ENCODE measurements at places on chromosomes 7 and 10.

- DNase-seq = no peak
Measured at GRCh38 chr7:90216771-90217170, 5.2 kb downstream of the STEAP2 start.

DNA sequence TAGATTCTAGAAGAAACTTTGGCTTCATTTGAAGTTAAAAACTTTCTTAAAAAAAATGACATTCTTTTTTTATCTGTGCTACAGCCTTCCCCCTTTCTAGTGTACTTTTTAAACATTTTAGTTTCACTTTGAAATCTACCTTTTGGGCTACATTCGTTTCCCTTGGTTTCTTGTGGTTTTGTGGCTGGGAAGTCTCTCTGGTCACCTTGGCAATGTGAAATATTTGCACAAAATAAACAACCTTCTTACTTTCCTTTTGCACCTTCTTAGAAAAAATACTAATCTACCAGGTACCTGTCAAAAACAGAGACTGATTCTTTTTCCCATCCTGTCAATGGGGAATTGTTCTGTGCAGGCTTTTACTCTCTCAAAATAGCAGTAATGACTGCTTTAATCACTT lies 350.2 kb downstream of the GATA3 start:
- no peak for DNase-seq

DNA sequence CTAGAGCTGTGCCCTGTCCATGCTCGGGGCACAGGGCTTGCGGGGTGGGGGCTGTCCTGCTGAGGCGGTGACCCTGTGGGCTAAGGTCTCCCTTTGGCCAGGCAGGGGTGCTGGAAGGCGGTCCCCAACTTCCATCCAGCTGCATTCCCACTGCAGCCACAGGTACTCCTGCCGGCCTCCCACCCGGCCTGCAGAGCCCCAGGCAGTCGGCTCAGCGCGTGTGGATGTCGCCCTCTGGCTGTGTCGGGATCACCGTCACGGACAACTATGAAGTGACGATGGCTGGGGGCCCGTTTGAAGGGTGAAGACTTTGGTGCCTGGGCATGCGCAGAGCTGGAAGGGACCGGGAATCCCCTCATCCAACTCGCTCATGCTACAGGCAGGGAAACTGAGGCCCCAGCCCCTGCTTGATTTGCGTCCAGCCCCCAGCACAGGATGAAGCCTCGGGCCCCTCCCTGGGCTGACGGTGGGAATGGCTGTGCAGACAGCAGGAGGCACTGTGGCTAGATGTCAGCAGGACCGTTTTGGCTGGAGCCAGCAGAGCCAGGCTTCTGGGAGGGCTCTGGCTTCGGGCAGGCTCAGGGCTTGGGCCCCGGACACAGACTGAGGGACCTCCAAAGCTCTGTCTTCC lies 2.3 kb upstream of the TMEM184A start:
- DNase-seq = no peak

GRCh38 chr7:129498021-129498420 lies 4.3 kb upstream of the SMKR1 start:
- DNase-seq = no peak

GRCh38 chr10:34826857-34827766 lies 12.0 kb upstream of the PARD3 start:
- DNase-seq = no peak

- no peak for DNase-seq
Measured at GRCh38 chr10:48652344-48652743, 32.3 kb upstream of the WDFY4 start.

GRCh38 chr10:69826094-69826493 lies 24.4 kb downstream of the COL13A1 start:
- DNase-seq = no peak

DNA sequence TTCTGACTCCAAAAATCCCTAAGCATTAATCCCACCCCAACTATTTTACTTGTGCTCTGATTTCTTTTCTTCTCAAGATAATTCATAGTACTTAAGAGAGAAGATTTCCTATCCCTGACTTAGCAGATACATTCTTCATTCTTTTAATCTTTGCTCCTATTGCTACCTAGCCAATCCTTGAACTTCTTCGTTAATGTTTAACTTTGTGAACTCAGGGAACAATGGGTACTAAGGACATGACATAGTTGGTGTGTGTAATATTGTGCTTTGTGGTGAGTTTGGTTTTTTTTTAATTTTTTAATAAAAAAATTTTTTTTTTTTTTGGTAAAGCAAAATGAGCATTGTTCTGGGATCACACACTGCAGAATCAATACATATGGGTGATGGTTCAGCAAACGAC lies 166.2 kb downstream of the CHCHD3 start:
- DNase-seq = no peak

DNA sequence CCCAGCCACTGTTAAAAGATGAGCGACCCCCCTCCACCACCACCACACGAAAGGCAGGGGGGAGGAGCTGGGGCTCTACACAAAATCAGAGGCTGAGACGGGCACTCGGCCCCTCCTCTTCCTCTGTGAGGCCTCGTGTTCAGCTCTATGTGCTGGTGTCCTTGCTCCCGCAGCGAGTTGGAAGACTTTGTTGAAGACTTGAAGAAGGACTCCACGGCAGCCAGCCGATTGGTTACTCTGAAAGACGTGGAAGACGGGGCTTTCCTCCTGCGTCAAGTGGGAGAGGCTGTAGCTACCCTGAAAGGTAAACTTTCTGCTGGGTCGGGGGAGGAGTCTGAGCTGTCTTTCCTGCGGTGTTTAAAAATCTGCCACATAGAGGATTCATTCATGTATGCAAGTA lies 203.7 kb downstream of the ARHGAP21 start:
- DNase-seq = no peak

- DNase-seq = no peak
Measured at GRCh38 chr10:70274643-70275042, 9.2 kb downstream of the NPFFR1 start.

GRCh38 chr10:24643679-24644209 lies 79.9 kb downstream of the ARHGAP21 start:
- DNase-seq = no peak

DNA sequence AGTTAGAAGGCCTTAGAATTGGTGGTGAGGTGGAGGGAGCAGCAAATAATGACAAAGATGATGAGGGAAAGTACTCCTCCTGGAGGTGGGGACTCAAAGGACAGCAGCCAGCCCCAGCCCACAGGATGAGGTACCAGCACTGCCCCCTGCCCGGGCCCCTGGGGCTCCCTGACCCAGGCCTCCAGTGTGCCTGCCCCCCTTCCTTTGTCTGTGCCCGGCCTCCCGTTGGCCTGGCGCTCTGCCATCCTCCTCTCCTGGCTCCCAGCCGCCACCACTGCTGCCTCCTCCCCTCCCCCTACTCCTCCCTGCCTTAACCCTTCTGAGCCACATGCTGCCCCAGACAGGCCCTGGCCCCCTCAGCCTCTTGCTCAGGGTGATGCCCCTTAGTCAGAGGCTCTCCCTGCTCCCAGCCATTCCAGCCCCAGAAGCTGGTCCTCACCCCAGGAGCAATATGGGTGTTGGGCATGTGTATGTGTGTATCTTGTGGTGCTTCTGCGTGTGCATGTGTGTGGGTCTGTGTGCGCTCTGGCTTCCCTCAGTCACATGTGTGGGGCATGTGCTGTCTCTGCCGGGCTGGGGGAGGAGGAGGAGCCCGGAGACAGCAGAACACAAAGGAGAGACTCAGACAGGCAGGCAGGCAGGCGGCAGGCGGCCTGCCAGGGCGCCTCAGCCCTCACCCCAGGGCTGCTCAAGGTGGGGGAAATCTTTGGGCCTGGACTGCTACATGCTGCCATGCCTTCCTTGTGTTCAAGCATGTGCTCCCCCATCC lies 2.6 kb downstream of the LDB1 start:
- DNase-seq = no peak

DNA sequence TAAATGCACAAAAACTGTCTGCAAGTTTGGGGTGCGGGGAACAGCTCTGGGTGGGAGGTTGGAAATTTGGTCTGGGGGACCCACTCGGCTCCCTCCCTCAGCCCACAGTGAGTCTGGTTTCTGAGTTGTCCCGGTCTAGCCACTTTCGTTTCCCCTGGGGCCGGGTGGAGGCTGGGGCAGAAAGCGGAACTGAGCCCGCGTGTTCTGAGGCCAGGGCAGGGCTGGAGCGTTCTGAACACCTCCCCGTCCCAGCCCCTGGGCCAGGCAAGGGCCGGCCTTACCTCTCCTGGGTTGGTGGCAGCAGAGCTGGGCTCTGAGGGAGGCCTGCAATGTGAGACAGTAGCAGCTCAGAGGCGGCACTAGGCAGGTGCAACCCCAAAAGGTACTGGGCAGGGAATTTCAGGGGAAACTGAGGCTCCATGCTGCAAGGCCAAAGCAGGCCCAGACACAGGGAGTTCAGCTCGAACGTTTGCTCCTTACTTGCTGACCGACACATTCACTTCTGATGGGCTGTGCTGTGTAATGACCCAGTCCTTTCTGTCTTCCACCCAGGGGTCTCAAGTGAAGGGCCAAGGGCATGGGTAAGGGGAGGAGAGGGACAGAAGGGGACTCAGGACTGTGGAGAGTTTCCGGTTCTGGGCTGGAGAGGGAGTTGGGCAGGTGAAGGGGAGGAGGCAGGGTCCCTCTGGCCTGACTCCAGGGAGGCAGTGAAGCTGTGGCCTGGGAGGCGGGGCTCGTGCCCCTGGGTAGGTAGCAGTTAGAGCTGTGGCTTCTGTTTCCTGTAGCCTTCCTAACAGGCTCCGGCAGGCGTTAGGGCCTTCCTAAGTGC lies 3.0 kb downstream of the IRF5 start:
- no peak for DNase-seq

DNA sequence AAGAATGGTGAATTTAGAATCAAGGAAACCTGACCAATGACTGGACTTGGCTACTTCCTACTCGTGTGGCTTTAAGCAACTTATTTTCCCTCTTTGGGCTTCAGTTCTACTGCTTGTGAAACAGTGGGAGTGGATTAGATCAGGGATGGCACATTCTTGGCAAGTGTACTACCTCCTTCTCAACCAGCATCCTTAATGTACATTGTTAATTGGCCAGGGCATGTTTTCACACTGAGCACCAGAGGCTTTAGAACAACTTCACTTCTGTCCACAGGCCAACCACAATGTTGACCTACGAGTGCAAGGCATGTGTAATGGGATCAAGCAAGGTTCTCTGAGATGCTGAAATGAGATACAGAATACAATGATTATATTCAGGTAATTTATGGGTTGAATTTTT lies 315.3 kb downstream of the ADRA2A start:
- DNase-seq = no peak

- no peak for DNase-seq
Measured at GRCh38 chr10:34644224-34644623, 170.9 kb downstream of the PARD3 start.

GRCh38 chr10:127148933-127149220 lies 47.5 kb downstream of the INSYN2A start:
- DNase-seq = peak; percentile 64

DNA sequence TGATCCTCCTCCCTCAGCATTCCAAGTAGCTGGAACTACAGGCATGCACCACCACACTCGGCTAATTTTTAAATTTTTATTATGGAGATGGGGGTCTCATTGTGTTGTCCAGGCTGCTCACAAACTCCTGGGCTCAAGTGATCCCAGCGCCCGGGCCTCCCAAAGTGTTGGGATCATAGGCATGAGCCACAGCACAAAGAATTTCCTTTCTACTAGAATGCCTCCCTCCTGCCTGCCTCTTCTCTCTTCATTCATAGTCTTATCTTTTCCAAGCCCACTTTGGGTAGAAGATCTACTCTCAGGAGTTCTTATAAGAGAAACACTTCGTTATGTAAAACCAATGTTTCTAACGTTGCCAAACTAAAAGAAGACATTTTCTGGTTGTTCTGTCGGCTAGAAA lies 144.1 kb downstream of the LRRC4 start:
- no peak for DNase-seq

DNA sequence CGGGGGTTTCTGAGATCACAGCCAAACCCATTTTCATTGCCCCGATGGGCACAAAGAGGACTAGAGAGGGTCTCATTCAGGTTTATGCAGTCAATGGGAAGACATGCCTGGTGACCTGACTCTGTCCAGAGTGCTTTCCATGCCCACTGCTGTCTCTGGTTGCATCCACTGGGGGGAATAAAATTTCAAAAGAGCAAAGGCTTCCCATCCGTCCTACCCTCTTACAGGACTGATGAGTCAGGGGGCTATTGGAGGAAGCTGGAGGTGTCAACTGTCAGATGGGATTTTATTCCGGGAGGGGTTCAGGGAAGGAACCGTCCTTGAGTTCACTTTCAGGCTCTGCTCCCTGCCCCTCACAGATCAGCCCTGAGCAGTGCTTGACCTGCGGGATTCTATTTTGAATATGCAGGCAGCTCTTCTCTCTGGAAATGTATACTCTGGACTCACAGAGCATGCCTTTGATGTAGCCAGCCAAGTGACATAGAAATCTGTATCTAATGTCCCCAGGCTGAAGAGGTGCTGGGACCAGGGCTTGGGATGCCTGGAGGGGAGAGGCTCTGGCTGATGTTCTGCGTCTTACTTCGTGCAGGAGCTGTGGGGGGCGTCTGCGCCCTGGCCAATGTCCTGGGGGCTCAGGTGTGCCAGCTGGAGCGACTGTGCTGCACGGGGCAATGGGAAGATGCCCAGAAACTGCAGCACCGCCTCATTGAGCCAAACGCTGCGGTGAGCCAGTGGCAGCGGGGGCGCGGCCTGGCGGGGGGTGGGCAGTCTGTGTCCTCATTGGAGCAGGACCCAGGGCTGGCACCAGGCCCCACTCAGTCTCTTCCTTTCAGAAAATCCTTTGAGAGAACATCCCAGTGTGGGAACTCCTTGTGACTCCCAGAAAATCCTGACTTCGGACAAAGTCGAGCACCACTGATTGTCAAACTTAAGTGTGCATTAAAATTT lies 12.0 kb downstream of the C10orf62 start:
- no peak for DNase-seq

- DNase-seq = no peak
Measured at GRCh38 chr10:102743078-102743587, 615 bp upstream of the WBP1L start.

GRCh38 chr10:78602201-78602932 lies 466.4 kb upstream of the ZMIZ1 start:
- DNase-seq = no peak

Data from Panc1 (cell line).